ENCODE measurements at places on chromosomes 7 and 10.
A peak's percentile ranks its signal among the peaks of the same experiment; 100 is the strongest.

GRCh38 chr10:132420981-132421846, 24.2 kb downstream of the PWWP2B start:
- peak; percentile 92 for DNase-seq

- DNase-seq = no peak
These were observed 116.8 kb downstream of the GRM8 start for GRCh38 chr7:127135871-127136485.

- no peak for DNase-seq
These were observed 19.0 kb downstream of the RBM48 start for GRCh38 chr7:92547579-92547978.

DNA sequence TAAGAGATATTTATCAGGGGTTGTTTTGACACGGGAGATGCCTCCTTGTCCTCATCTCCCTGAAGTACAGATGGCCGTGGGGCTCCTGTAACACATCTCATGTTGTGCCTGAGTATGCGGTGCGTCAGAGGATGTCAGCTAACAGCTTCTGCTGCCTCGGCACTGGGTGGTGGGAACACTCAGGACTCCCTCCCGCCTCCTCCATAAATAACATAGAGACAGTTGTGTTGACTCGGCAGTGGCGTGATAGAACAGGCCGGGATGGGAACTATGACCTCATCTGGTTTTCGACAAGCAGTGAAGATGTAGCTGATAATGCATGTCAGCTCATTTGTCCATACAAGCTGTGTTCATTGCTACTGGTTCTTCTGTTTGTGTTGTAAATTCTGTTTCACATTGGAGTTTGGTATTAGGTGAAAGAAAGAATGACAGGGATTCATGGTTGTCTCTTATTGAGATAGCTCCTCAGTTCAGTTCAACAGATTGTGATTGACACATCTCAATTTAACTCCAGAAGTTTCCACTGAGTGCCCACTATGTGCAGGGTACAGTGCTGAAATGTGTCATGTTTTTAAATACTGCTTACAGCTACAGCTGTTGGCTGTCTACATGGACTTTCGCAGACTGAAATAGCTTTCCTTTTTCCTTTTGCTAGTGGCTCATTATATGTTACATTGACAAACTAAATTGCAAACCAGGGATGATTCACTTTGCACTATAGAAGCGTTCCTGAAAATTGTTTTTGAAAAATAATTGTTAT, 87.4 kb downstream of the CHN2 start:
- no peak for DNase-seq

- DNase-seq = no peak
These were observed 67.8 kb downstream of the ABI1 start for GRCh38 chr10:26792758-26793495.

DNA sequence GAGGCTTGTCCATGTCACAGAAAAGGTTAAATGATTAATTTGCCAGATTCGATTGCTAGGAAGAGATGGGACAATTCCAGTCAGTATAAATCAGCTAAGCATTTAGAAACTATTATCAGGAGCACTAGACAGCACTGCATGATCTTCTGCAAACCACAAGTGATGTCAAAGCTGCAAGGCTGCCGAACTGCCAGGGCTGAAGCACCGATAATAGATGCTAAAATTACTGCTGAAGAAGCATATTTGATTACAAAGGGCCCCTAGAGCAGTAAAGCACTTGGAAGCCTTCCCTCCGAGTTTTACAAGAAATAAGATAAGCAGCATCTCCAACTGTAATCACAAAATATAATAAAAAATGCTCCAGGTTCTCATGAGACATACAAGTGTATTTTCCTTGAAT, 40.6 kb downstream of the RNLS start:
- DNase-seq = no peak

DNA sequence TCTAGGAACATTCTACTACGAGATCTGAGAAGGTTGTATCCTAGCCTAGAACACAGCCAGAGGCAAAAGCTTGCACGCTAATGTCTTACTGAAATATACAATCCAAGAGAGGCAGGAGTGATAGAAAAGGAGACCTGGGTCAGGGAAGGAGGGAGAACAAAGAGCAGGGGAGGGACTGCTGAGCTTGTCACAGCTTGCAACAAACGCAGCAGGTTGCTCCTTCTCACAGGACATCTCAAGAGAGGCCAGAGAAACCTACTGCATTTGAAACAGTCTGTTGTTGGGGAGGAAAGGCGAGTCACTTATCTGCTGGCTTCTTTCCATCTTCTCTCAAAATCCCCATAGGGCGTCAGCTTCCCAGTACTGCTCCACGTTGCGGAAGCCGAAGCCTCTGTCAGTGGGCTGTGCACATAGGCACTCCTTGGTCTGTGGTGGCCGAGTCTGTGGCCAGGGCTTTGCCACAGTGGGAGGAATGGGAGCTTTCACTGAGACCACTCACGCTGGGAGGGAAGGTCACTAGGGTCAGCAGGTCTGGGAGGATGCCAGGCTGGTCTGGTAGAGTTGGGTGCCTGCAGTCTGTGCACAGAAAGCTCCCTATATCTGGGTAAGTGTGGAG, 25.8 kb upstream of the GPNMB start:
- no peak for DNase-seq

DNA sequence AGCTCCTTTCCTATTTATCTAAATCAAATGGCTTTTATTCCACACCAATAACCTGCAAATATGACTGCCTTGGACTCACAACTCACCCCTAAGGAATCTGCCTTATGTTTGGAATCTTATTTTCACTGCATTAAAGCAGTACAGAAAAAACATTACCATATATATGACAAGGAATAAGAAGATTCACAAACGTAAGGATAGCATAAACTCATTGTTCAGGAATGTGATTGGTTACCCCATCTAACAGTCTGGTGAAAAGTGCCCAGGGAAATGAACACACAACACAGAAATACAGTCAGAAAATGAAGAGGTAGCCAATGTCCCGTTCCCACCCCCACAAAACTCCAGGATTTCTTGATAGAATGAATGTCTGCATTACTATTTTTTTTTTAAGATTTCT, 2.0 kb downstream of the PPP3CB start:
- no peak for DNase-seq

GRCh38 chr7:77320714-77321113, 95.4 kb downstream of the GSAP start:
- no peak for DNase-seq

GRCh38 chr10:49653273-49653929, 26.1 kb upstream of the C10orf53 start:
- no peak for DNase-seq

DNA sequence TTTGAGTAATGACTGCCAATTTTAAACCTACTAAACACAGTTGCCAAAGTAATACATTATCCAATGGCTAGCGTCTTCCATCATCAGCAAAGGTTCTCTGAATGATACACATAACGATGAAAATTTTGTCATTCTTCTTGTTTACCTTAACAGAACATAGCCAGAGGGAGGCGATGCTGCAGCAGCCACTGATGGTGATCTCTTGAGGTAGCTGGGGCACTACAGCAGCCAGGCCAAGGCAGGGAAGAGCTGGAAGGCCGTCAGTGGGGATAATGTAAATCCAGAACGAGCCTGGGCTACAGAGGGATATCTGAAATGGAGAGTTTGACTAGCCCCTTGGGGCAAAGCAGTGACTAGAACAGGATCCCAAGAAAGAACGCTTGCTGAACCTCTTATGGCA, 38.8 kb downstream of the PRPS1L1 start:
- no peak for DNase-seq

- DNase-seq = no peak
These were observed 387.1 kb downstream of the IPMK start for GRCh38 chr10:57880446-57881227.

DNA sequence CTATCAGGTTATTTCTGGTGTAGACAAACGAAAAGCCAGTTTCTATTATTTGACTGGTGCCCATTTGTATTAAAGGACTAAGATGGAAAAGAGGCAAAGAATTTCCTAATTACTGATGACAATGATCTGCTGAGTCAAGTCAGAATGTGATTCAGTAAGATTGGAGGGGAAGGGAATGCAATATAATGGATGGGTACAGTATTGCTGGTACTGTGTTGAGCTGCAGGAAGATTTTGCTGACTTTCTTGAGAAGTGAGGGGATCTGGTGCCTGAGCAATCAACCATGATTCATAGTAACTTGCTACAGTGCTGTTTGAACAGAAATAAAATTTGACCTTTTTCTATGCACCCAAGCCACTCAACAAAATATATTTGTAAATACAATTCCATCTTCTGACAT, 139.1 kb upstream of the RHEB start:
- DNase-seq = no peak

- DNase-seq = peak; percentile 73
These were observed 111.0 kb upstream of the ANLN start for GRCh38 chr7:36278620-36279172.

DNA sequence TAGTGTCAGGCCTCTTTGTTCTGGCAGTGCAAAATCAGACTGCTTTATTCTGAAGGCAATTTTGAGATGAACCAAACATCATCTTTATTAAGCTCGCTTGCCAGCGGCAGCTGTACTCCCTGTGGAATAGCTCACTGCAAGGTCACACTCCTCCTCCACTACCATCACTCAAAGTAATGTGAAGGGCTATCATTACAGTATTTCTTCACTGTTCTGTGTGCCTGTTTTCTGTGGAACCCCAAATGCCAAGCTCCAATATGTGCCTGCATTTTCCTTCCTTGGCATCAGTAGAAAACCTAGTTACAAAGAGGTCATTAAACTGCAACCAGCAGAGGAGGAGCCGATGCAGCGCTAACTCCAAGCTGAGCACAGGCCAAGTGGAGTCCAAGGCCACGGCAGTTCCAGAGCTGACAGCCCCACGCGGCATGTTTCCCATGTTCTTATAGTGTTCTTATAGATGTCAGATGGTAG, 21.4 kb downstream of the BCCIP start:
- no peak for DNase-seq

GRCh38 chr7:100544967-100545359, 6.0 kb downstream of the AGFG2 start:
- DNase-seq = no peak

- DNase-seq = no peak
These were observed 80.9 kb downstream of the NT5C2 start for GRCh38 chr10:103111918-103112877.

DNA sequence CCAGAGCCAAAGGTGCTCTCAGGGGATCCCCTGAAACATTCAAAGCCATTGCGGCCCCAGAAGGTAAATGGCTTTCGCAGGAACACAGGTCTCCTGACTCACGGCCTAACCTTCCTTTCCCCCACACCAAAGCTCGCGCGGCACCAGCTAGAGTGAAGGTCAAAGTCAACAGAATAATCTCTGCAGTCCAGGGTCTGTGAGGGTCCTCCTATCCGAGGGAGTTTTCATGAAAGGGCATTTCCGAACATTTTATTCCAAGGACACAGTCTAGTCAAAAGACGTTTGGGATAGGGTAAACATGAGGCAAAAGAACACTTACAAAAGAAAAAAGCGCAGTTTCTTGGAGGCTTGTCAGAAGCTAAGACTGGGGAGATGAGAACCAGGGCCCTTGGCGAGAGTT, 559 bp upstream of the STEAP2 start:
- peak; percentile 21 for DNase-seq

DNA sequence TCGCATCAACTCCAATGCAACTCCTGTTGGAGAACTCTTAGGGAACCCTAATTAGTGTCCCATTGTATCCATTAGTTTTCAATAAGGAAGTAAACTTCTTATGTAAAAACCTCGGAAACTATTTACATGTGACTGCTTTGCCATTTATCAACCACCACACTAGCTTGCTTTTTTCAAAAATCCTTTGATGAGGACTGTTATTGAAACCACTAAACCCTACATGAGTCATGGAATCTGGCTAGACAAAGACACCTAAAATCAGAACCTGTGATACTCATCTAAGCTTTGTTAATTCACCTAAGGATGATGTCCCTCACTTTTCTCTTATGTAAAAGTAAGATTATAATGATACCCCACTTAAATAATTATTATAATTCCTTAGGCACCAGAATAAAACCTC, 414.1 kb upstream of the ETV1 start:
- no peak for DNase-seq

- no peak for DNase-seq
These were observed 455.4 kb upstream of the NFE2L3 start for GRCh38 chr7:25696571-25696970.

- no peak for DNase-seq
These were observed 28.4 kb upstream of the SEMA3E start for GRCh38 chr7:83677180-83677866.

GRCh38 chr10:26385443-26385842, 52.7 kb upstream of the APBB1IP start:
- no peak for DNase-seq

GRCh38 chr7:64494912-64495461, 67.9 kb downstream of the ZNF680 start:
- DNase-seq = no peak

DNA sequence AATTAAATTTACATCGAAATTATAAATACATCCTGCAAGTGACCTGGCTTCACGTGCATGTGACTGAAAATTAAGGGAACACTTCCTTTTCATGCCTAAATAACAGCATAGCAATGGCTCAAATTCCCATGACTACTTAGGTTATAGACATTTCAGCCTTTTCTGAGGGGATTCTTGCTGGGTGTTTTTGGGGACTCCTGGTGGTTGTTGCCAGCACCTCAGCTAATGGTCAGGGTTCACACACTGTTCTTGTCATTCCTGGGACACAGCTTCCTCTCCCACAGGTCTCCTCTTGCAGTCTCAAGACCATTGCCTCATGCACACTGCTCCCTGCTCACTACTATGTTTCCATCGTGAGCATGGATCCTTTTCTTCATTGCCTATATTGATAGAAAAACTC, 148.9 kb upstream of the GLI3 start:
- no peak for DNase-seq

- DNase-seq = no peak
These were observed 352.4 kb downstream of the GALNT17 start for GRCh38 chr7:71484380-71484779.

- DNase-seq = no peak
These were observed 194.1 kb downstream of the CACNB2 start for GRCh38 chr10:18334116-18334867.

GRCh38 chr10:5666841-5667630, 641 bp upstream of the ASB13 start:
- no peak for DNase-seq

DNA sequence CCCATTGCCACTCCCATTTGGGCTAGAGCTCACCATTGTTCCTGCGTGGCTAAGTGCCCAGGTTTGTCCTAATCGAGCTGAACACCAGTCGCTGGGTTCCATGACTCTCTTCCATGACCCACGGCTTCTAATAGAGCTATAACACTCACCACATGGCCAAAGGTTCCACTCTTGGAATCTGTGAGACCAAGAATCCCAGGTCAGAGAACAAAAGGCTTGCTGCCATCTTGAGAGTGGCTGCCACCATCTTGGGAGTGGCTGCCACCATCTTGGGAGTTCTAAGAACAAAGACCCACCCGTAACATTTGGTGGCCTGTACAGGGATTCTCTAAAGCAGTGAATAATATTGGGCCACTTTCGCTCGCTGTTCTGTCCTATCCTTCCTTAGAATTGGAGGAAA, 37.0 kb downstream of the AKR1B15 start:
- DNase-seq = no peak

DNA sequence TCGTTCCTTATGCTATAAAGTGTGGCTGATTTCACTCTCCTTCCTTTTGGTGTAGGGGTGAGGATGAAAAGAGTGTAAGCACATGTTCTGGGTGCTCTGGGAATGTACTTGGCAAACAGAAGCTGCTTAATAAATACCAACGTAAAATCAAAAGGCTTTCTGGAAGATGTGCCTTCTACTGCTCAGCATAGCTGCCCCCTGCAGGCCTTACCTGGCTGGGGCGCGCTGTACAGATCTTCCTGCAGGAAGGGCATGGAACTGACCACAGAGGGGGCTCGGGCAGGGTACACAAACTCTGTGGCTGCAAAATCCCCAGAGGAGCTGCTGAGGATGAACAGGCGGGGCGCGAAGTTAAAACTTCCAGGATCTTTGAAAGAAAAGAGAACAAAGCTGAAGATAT, 169.4 kb downstream of the SVIL start:
- no peak for DNase-seq
